ENCODE measurements at places on chromosomes 5 and 9.

- DNase-seq: no peak
Observed at GRCh38 chr5:62184444-62184843, 121.6 kb upstream of the KIF2A start.

- DNase-seq: no peak
Observed at GRCh38 chr9:16624744-16625117, 245.7 kb downstream of the BNC2 start.

DNA sequence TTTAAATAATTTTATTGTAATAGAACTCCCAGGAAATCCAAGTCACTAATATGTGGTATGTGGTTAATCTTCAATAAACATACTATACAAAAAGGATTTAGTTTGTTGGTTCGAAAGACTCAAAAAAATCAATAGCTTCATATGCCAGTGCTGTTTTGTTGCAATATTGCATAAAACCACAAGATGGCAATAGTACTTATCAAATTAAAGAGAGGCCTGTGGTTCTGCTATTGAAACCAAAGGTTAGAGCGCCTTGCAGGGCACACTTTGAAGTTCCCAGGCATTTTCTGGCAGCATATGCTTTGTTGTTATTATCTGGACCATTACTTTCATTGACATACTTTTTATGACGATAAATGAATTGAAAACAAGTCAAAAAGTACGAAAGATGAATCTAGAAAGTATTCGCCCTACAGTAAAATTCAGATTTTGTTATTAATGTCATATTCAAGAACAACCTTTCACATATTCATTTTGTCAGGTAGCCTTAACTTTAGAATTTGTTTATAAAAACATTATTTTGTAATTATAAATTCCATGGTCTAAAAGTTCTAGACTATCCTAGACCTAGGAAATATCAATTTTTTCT, 316.3 kb downstream of the MCTP1 start:
- peak; percentile 42 for DNase-seq

DNA sequence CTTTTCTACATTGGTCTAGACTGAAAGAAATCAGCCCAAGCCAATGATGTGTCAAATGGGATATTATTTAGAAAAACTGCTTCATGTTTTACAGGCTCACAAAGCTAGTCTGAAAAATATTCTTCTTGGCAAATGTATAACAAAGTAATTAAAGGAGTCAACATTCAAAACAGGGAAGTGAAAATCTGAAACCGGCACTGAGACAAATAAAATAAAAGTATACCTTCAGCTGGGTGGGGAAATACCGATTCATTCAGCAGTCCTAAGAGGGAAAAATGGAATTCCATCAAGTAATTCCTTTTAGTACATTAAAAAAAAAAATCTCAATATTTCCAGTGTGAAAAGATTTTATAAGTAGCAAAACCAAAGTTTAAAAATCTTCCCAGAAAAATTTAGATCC, 259.6 kb upstream of the SLC24A2 start:
- DNase-seq: no peak

GRCh38 chr9:128006332-128006996, 25.7 kb upstream of the EEIG1 start:
- peak; percentile 49 for DNase-seq

DNA sequence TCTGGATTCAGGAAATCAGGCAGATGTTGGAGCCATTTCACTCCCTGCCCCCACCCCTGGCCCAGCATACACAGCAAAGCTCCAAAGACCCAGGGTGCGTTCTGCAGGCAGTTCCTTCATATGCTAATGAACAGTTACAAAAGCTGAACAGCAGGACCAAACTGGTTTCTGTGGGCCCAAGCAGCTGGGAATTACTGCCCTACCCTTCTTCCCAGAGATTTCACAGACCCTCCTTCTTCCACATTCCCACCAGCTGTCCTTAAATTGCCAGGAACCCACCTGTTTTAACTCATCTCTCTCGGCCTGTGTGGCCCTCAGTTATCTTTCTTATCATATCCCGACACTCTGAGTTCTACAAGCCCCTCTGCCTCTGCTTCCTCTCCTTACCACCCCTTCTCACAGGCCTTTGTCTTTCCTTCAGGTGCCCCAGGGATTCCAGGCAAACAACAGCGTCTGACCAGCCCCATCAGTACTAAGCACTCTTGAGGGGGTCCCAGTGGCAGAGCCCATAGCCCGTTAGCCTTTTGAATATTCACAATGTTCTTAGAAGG, 10.6 kb upstream of the F2RL1 start:
- no peak for DNase-seq

GRCh38 chr9:113340011-113340699, at the start of gene WDR31:
Gene WDR31 (minus strand): TSS chr9:113340275. CDS start chr9:113332022, 8,253 bp downstream.
- DNase-seq: peak; percentile 77

- DNase-seq: no peak
Observed at GRCh38 chr5:170773024-170773985, 10.2 kb upstream of the GABRP start.

- DNase-seq: no peak
Observed at GRCh38 chr5:38929838-38930237, 84.0 kb downstream of the OSMR start.

DNA sequence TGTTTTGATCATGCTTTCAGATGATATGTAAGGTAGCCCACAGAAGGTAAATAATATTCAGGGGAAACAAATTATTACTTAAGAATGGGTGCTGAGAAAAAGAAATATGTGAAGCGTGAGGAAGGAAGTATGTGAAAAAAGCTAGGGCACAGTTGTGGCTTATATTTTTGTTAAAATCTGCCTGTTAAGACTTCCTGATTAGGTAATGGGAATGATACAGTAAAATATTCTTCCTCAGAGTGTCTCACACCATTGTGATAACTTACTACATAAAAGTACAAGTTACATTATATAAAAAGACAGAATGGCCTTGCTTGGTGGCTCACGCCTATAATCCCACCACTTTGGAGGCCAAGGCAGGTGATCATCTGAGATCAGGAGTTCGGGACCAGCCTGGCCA, 18.7 kb upstream of the PARP8 start:
- no peak for DNase-seq

- DNase-seq: no peak
Observed at GRCh38 chr5:136666970-136667620, 301.8 kb upstream of the TRPC7 start.

DNA sequence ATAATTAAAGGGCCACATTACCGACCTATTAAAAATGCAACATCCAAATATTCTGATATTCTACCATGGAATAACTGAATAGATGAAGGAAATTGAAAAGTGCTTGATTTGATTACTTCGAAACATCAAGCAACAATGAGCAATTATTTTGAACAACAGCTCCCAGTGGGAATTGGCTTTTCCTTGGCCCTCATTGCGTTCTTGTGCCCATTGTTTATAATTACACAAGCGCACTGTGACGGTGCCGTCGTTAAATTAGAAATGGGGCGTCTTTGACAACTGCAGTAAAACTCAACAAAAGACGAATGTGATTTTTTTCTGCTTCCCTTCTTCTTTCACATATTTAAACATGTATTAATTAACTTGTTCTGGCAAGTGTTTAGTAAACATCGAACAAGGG, 61.6 kb downstream of the CDH6 start:
- DNase-seq: no peak

DNA sequence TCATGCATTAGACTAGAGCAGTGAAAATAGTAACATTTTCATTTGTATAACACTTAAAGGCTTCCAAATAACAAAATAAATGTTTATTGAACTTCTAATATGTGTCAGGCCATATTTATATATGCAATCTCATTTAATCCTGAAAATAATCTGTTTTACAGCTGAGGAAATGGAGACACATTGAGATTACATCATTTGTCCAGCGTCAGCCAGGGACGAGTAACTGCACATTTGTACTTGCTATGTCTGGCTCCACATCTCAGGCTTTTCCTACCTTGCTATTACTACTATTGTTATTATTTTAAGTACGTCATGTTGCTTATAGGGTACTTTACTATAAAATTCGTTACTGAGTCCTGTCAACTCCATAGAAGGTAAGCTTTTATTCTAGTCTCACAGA, 3.8 kb upstream of the C9 start:
- DNase-seq: no peak

- DNase-seq: no peak
Observed at GRCh38 chr9:79657891-79658290, 86.1 kb downstream of the TLE4 start.

DNA sequence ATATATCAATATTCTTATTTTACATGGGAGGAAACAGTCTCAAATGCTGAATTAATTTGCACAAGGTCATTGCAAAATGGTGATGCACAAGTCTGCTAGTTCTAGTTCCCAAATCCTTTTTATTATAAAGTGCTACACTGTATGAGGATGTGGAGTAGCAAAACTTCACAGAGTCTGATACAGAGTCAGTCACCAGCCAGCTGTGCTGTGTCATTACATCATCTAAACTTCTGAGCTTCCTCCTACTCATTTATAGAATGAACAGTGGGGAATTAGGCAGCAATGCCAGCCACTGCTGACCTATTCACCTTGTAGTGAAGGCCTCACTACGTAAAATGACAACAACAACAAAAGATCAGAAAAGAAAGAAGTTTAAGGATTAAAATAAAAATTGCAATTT, 357.8 kb downstream of the TMEM167A start:
- no peak for DNase-seq

DNA sequence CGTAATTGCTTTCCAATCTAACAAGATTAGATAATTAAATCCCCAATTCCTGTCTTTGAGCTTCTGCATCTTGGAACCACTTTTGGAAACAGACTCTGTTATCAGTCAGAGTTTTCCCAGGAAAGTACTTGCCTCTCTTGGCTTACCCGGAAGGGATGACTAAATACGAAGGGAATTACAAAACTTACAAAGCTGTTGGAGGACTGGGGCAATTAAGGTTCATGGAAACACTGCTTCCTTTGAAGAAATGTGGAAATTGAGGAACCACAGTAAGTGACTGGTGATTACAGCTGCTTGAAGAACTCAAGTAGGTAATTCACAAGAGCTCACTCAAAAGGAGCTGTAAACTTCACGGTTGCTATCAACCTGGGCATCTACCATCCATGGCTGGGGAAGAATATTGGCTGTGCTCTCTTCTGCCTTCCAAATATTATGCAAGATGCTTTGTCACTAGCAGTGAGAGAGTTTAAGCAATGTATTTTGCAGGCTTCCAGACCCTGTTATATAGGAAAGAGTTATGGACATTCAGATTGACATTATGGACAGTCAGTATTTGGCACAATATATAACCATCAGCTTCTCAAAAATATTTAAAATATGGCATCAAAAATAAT, 104.6 kb upstream of the MAN2A1 start:
- no peak for DNase-seq

- no peak for DNase-seq
Observed at GRCh38 chr9:34072868-34073590, 24.3 kb upstream of the UBAP2 start.

GRCh38 chr9:68505681-68506409, 34.8 kb downstream of the TMEM252 start:
- DNase-seq: no peak

- DNase-seq: no peak
Observed at GRCh38 chr5:102815084-102815483, 60.0 kb downstream of the PAM start.

GRCh38 chr5:148938522-148938882, 112.1 kb downstream of the ADRB2 start:
- DNase-seq: no peak

- DNase-seq: no peak
Observed at GRCh38 chr5:179758955-179759354, 26.3 kb downstream of the MAML1 start.

DNA sequence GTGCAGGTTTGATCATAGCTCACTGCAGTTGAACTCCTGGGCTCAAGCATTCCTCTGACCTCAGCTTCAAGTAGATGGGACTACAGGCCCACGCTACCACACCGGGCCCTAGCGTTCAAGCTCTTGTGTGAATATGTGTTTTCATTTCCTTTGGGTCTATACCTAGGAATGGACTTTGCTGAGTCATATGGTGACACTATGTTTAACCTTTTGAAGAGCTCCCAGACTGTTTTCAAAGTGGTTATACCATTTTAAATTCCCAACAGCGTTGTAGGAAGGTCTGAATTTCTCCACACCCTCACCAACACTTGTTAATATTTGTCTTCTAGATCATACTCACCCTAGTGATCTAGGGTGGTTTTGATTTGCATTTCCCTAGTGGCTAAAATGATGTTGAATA, 33.5 kb downstream of the FAF2 start:
- DNase-seq: no peak

DNA sequence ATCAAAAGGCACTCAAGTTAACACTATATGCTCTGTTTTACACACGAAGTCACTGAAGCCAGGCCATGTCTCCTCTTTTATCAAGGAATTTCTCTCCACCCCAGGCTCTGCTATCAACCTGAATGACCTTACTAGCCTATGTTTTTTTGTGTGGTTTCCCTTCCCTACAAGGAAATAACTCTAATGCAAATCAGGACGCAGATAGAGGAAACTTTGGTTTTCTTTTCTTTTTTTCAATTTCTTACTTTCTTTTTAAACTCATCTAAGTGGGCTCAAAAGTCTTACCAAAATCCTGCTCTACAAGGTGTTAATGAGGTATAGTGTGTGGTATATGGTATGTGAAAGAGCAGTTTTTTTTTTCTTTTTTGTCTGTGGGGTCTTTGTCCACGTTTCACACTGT, 5.5 kb upstream of the SLC46A2 start:
- no peak for DNase-seq

GRCh38 chr5:138824924-138825863, 49.9 kb downstream of the LRRTM2 start:
- DNase-seq: no peak

Measured in CD4-positive, alpha-beta T cell treated with Interleukin-4 for 4 hours (primary cell).